ENCODE measurements at places on chromosomes 4 and X.

GRCh38 chr4:87078987-87079486 lies 141.4 kb downstream of the KLHL8 start:
- no peak for DNase-seq

DNA sequence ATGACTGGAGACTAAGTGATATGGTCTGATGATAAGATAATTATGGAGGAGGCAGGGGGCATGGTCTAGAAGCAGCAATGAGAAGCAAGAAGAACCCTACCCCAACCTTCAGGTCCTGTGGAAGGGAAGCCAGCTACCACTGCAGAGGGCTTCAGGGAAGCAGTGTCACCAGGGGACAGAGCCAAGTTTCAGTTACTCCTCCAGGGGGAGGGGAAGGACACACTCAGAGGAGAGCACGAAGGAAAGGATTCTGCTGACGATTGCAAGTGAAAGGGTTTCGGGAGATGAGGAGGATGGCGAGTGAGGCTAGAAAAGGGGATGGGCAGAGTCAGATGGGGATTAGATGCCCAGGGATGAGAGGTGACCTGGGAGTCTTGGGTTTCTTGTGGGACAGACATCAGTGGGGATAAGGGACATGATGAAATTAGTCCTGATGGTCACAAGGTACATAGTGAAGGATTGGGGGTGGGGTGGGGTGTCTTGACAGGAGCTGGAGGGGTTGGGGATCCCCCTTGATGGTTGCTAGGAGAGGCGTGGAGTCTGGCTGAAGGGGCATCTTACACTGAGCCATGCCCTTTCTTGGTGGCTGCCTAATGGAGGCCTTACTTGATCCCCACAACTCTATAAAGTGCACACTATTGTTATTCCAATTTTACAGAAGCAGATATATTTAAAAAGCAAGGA lies 45.4 kb downstream of the TIGD4 start:
- DNase-seq: no peak

DNA sequence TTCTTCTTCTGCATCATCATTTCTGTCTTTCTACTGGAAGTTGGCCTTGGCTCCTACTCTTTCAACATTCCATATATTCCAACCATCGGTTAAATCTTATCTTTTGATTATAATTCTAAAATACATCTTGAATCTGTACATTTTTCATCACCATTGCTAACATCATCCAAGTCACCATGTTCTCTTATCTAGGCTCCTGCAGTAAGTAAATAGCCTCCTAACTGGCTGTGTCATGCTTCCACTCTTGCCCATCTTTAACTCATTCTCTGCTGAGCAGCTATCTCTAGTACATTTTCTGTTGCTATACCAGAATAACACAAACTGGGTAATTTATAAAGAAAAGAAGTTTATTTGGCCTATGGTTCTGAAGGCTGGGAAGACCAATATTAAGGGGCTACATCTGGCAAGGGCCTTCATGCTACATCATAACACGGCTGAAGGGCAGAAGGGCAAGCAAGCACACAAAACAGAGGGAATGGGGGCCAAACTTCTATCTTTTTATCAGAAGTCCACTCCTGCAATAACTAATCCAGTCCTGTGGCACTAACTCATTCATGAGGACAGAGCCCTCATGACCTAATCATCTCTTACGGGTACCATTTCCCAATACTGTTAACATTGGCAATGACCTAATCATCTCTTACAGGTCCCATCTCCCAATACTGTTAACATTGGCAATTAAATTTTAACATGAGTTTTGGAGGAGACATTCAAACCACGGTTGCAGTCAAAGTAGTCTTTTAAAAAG lies 72.2 kb downstream of the ENOX2 start:
- DNase-seq: no peak

DNA sequence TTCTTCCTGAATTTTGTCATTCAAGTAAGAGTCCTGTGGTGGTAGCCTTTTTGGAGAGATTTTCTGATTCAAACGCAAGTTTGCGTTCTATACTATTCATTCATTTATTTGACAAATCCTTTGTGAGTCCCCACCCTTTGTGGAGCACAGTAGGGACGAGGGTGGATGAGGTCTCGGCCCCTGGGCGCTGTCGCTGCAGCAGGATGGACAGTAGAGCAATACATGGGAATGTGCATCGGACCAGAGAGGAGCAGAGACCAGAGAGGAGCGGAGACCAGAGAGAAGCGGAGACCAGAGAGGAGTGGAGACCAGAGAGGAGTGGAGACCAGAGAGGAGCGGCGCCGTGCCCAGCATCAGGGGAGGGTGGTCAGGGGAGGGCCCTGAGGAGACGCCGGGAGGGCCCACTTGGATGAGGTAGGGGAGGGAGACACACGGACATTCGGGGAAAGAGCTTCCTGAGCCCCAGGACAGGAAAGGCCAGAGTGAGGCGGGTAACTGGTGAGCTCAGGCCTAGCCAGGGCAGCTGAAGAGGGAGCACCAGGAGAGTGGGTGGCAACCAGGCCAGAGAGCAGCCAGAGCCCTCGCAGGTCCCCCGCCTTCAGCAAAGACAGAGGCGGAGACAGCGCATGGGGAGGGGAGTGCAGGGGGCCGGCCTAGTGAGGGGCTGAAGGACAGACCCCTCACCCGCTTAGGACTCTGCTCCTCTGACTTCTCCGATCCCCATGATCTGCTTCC lies 67.3 kb downstream of the NAT8L start:
- no peak for DNase-seq

DNA sequence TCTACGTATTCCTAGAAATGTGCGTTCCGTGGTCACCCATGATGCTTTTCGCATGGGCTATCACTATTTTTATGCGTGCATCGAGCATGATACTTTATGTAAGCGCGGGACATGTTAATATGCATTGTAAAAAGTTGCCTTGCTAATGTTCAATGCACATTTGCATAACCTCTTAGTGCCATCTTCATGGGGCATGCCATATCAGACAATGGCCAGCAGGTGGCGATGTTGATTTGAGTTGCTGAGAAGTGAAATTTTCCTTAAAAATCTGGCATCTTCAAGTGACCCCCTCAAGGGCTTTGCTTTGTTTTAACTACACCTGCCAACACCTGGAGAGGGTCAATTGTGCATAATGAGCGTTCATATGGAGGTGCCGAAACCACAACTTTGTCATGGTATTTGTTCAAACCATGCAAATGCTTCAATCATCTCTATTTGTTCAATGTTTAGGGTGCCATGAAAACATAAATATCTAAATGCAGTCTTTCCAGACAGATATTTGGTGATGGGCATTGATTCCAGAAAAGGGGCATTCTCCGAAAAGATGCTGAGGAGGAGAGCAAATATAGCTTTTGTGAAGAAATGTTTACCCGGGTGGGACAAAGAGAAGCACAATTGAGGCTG lies 833.9 kb upstream of the PRKX start:
- DNase-seq: no peak

- DNase-seq: no peak
Measured at GRCh38 chr4:118810991-118811764, 24.7 kb downstream of the SEC24D start.

DNA sequence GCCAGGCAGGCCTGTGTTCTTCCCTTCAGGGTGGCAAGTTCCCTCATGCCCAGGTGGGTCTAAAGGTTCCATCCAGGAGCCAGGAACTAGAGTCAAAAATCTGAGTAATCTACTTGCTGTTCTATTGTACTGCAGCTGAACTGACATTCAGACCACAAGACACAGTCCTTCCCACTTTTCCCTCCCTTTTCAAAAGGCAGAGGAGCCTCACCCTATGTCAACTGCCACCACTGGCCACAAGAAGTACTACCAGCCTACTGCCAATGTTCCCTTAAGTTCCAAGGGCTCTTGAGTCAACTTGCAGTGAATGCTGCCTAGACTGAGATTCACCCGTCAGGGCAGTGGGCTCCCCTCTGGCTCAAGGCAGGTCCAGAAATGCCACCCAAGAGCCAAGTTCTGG lies 133.5 kb downstream of the FAM47B start:
- no peak for DNase-seq

DNA sequence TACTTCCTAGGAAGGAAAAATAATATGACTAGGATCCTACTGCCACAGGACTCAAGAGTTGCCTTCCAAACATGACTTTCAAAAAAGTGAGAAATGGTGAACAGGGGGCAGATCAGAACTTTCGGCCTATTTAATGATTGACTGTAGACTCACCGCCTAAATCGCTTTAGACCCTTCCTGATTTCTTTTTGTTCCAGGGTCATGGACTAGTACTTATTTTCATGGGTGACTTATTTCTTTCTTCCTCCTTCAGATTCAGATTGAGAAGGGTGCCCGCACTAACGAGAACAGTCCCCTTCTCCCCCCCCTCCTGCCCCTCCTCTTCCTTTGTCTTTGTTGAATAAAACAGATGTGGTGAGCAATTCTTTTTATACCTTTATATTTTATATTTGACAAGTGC lies 48.0 kb upstream of the KLHL8 start:
- no peak for DNase-seq
